NCI-H1417 treated with DMSO at 0.1 percent for 48 hours (cell line): ENCODE measurements at places on chromosomes 13 and 19.

DNA sequence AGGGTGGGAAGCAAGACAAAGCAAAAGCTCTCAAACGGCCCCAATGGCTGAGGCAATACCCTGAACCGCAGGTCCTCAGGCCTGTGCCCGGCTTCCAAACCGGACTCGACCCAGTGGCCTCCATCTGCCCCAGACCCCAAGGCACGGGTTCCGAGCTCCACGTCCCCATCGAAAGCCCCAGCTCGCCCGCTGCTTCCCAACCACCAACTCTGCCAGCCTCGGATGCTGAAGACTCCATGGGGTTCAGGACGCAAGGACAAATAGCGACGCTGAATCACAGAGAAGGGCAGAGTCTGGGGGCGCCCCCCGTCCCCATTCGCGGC lies 559 bp downstream of the POLR2E start:
- no peak for DNase-seq

- DNase-seq = no peak
These were observed 11.3 kb upstream of the NDFIP2 start for GRCh38 chr13:79469608-79470007.

DNA sequence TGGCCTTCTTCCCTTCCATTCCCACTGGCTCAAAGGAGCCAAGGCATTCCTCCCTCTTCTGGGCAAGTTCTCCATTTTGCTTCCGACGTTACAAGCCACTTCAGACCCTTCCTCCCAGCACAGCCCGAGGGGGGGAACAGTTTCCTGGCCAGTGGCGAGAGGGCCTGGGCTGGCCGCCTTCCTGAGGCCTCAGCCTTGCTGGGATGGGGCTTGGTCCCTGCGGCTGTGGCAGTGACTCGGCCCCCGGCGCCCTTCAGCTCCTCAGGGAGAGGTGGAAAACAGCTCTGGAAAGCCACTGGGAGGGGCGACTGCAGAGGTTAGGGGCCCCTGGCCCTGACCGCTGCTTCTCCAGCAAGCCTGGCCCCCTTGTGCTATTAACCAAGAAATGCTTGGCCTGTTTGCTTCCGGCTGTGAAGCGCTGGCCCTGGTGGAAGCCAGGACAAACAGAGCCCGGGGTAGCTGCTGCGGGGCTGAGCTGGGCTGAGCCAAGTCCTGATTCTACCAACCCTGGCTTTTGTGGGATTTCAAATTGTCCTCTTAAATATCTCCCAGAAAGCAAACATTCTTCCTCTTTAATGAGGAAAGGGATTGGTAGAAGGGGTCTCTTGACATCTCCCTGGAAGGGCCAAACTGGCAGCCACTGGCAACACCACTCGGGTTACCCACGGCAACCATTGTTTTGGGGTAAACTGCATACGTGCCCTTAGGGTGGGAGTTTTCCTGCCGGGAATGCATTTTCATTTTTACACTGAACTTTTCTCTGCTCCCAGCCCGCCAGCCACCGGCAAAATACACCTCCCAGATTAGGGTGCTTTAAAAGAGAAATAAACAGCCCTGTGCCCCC lies 38.7 kb downstream of the C13orf46 start:
- no peak for DNase-seq

- no peak for DNase-seq
These were observed 40.2 kb upstream of the IGSF23 start for GRCh38 chr19:44573183-44573582.

- no peak for DNase-seq
These were observed 143.6 kb upstream of the SLITRK1 start for GRCh38 chr13:84025824-84026223.

DNA sequence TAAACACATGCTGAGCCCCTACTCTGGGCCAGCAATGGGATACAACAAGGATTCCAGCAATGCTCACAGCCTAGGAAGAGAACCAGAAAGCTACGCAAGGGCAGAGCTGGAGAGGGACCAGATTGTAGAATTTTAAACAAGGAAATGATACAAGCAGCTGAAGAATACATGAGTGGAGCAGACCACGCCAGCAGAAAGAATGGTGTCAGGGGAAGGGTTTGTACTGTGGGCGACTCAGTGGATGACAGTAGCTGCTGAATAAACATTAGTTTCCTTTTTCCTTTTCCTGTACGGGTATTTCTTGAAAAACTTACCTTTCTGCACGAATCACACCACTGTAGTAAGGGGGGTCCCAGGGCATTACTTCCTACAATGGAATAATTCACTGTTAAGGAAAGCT lies 30.7 kb downstream of the MIPEP start:
- DNase-seq = no peak

DNA sequence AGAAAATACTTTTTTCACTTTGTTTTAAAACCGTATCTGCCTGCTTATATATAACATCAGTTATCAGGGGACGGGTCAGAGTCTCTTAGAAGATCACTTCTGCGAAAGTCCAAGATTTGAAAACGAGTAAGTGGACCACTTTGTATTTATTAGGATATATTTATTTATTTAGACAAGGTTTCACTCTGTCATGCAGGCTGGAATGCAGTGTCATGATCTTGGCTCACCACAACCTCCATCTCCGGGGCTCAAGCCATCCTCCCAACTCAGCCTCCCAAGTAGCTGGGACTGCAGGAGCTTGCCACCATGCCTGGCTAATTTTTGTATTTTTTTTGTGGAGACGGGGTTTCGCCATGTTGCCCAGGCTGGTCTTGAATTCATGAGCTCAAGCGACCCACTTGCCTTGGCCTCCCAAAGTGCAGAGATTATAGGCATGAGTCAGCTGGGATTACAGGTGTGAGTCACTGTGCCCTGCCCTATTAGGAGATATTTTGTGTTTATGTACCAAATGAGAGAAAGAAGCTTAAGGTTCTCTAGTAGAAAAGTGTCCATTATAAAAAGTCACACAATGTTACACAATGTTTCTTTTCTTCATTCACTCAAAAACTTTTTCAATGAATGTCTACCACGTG lies 39.5 kb downstream of the RASL11A start:
- no peak for DNase-seq

GRCh38 chr13:23949736-23950135 lies 52.4 kb upstream of the C1QTNF9B start:
- DNase-seq = no peak

GRCh38 chr13:84443463-84443862 lies 561.2 kb upstream of the SLITRK1 start:
- no peak for DNase-seq

- no peak for DNase-seq
These were observed 10.0 kb upstream of the OXGR1 start for GRCh38 chr13:97004096-97004876.

DNA sequence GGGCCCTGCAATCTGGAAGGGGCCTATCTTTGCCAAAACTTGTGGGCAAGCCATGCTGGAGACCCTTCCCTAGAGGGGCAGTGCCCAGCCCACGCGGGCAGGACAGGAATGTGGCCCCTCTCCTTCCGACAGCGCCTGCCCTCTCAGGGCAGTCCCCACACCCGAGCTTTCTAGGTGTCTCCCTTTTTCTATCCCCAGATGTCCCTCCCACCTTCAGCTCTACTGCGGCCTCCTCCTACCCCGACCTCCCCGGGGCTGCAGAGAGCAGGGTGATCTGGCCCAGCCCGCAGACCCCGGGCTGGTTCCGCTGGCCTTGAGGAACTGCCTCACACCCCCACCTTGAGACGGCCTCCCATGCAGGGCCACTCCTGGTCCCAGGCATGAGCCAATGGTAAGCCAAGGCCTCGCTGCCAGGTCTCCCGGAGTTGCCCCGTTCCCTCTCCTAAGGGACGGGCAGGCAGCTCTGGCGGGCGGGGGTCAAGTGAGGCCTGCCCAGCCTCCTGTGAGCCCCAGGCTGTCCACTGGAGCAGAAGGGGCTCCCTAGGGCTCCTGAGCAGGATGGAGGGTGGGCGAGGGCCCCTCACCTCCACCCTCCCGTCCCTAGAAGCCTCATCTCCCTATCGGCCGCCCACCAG lies 39.7 kb downstream of the KLF2 start:
- no peak for DNase-seq

- DNase-seq = no peak
These were observed 4.9 kb upstream of the CLEC17A start for GRCh38 chr19:14577885-14578427.

GRCh38 chr19:56732976-56733375 lies 61.4 kb upstream of the ZNF835 start:
- DNase-seq = no peak

- no peak for DNase-seq
These were observed 112.7 kb downstream of the KLF12 start for GRCh38 chr13:74021505-74021904.

- DNase-seq = no peak
These were observed 86.5 kb downstream of the ATP11A start for GRCh38 chr13:112776354-112776753.

GRCh38 chr13:109783447-109783814 lies 3.0 kb downstream of the IRS2 start:
- no peak for DNase-seq

DNA sequence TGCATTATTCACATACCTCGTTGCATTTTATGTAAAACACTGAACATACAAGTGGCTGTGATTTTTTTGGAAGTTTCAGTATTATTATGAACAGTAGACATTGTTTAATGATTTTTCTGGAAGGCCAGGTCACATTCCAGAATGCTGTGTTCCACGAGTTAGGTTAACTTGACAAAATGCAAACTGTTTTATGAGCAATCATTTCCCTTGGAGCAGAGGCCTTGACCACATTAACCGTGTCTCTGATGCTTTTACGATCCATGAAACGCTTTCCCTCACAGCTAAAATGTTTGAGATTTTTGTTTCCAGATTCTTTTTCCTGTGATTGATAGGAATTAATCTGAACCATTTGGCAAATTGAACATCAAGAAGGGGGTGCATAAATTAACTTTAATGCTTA lies 57.8 kb downstream of the MBNL2 start:
- DNase-seq = no peak

GRCh38 chr13:63651394-63651793 lies 2235.7 kb upstream of the PCDH20 start:
- no peak for DNase-seq

GRCh38 chr19:45160870-45161737 lies at the start of gene NKPD1:
Gene NKPD1 (minus strand): TSS chr19:45160982. CDS start chr19:45160150, 832 bp downstream.
- no peak for DNase-seq

- no peak for DNase-seq
These were observed 189.5 kb upstream of the UFM1 start for GRCh38 chr13:38160131-38160530.

- DNase-seq = no peak
These were observed 116.1 kb downstream of the STARD13 start for GRCh38 chr13:33169273-33169980.

DNA sequence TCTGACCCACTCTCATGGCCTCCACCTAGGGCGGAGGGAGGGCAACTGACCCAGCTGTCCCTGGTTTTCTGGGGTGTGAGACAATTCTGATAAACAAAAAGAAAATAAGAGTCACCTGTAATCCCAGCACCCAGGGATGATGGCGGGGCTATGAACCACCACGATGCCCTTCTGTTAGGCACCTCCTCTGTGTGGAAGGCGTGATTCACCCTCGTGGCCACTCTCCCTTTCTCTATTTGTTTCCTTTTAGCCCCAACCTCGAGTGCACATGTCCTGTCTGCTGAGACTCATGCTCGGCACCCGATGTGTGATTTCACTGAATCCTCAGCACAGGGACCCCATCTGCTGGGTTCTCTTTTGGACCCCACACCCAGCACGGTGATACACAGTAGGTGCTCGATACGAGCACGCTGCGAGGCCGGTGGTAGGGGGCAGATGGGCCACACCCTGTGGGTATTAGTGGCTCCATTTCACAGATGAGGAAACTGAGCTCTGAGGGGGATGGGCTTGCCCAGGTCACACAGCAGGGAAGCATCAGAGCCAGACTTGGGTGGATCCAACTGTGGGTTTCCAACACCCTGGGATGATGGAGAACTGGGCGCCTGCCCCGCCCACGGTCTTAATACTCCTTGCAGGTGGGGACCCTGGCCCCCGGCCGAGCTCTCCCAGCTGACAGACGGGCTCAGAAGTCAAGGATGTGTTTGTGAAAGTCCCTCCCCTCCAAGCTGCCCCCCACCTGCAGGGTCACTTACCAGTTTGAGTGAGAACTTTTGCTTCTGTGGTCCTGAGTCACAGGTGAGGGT lies 24.9 kb downstream of the VRK3 start:
- DNase-seq = no peak

- no peak for DNase-seq
These were observed 362.6 kb downstream of the KLF5 start for GRCh38 chr13:73421310-73421912.

DNA sequence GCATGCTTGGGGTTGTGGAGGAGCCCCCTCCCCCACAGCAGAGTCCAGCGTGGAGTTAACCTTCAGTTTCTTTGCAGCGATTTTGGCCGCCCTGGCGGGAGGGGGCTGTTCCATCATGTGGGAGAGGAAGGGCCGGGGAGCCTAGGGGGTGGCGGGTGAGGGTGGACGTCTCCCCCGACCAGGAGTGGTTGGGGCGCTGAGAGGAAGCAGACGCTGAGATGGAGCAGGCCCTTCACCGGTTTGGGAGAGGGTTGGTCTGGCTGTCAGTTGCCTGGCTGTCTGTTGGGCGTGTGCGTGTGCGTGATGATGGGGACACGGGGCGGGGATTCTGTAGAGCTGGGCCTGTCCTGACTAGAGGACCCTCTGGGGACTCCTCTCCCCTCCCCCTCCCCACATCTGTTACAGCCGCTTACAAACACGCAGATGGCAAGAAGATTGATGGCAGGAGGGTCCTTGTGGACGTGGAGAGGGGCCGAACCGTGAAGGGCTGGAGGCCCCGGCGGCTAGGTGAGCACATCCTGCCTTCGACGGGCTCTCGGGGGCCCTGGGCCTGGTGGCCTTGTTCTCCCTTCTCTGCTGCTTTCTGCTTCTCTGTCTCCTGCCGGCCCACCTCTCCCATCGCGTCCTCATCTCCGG lies 9.8 kb upstream of the LIN7B start:
- no peak for DNase-seq

GRCh38 chr13:32443111-32443510 lies 15.2 kb upstream of the N4BP2L1 start:
- DNase-seq = no peak

- DNase-seq = no peak
These were observed 276.3 kb upstream of the PCDH9 start for GRCh38 chr13:67506407-67506806.

DNA sequence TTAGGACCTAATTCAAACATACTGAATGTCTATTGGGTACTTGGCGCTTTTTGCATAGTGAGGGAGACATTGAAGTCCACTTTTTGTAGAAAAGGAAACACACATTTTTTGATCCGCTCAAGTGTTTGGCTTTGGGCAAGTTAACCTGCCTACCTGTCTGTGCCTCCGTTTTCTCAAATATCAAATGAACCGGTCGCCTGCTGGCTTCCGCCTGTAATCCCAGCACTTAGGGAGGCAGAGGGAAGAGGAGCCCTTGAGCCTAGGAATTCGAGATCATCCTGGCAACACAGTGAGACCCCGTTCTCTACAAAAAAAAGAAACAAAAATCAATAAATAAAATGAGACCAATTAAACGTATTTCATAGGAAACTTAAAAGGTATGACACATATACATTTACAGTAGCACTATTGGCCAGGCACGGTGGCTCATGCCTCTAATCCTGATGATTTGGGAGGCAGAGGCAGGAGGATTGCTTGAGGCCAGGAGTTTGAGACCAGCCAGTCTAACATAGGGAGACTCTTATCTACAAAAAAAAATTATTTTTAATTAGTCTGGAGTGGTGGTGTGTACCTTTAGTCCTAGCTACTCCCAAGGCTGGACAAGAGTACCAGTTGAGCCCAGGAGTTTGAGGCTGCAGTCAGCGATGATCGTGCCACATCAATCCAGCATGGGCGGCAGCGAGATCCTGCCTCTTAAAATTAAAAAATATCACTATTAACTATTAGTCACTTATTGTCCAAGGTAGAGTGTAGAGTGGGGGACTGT lies 1.3 kb downstream of the RAD23A start:
- DNase-seq = no peak
